Activated CD4-positive, alpha-beta T cell treated with anti-CD3 and anti-CD28 coated beads, Interleukin-2, amount 10 ng/mL, durations not matched to agents 7 days and 5 days (primary cell): ENCODE measurements at places on chromosomes 16 and 17.

DNA sequence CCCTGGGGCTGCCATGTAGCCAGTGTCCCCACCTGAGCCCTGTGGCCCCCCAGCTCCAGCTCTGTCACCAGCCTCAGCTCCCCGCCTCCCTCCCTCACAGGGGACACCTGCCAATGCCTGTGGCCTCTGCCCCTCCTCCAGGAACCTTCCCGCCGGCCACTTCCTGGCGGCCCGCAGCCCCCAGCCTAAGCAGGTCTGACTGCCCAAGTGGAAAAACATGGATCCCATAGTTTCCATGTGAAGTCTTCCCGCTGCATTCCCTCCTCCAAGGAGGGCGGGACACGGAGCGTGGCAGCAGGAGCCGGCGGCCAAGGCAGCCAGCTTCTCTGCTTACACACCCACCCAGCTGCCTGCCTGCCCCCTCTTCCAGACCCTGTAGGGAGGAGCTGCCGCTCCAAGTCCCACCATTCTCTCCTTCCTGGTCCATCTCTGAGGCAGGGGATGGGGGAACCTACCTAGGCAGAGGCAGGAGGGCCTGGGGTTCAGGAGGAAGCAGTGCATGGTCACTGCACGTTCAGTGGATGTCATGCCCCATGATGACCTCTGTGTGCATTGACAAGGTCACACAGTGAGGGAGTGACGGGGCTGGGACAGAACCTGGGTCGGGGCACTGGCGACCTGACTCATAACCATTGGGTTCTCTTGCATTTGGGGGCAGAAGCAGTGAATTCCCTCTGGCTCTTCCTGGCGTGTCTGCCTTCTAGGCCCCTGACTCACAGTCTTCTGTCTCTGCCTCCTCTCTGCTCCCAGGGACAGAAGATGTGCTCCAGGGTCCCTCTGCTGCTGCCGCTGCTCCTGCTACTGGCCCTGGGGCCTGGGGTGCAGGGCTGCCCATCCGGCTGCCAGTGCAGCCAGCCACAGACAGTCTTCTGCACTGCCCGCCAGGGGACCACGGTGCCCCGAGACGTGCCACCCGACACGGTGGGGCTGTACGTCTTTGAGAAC, 8.7 kb downstream of the VASN start:
- no peak for DNase-seq

DNA sequence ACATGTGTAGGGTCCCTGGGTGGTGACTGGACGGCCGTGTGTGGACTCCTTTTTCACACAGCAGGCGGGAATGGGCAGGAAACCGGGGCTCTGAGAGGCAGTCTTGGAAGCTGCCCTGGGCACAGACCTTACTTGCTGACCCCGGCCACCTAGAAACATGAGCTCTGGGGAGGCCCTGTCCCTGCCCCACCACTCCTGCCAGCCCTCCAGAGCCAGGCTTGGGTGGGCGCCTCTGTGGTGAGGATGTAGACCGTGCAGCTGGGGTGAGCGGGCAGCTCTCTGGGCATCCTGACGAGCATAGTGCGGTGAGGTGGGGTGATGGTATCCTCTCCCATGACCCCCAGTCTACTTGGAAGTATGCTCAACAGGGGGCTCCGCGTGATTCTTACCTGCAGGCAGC, 121.3 kb downstream of the RAB11FIP4 start:
- DNase-seq, result no peak

DNA sequence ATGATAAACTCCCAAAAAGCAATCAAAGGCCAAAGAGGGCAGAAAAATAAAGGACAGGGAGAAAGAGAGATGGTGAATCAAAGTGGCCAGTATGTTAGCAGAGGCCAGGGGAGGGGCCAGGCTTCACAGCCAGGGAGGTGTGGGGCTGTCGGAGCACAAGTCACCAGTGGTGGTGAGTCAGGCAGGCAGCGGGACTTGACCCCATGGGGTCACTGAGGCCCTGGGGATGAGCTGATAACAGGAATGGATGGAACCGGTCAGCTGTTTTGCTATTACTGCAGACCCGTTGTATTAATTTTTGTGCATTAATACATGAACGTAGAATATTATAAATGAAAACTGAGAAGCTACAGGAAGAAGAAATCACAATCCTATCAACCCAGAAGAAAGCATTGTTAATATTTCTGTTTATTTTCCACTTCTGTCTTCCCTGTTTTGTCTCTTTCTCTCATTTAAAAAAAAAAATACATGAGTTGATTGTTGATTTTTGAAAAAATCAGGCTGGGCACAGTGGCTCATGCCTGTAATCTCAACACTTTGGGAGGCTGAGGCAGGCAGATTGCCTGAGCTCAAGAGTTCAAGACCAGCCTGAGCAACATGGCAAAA, 106.9 kb downstream of the SOCS1 start:
- DNase-seq, result no peak

DNA sequence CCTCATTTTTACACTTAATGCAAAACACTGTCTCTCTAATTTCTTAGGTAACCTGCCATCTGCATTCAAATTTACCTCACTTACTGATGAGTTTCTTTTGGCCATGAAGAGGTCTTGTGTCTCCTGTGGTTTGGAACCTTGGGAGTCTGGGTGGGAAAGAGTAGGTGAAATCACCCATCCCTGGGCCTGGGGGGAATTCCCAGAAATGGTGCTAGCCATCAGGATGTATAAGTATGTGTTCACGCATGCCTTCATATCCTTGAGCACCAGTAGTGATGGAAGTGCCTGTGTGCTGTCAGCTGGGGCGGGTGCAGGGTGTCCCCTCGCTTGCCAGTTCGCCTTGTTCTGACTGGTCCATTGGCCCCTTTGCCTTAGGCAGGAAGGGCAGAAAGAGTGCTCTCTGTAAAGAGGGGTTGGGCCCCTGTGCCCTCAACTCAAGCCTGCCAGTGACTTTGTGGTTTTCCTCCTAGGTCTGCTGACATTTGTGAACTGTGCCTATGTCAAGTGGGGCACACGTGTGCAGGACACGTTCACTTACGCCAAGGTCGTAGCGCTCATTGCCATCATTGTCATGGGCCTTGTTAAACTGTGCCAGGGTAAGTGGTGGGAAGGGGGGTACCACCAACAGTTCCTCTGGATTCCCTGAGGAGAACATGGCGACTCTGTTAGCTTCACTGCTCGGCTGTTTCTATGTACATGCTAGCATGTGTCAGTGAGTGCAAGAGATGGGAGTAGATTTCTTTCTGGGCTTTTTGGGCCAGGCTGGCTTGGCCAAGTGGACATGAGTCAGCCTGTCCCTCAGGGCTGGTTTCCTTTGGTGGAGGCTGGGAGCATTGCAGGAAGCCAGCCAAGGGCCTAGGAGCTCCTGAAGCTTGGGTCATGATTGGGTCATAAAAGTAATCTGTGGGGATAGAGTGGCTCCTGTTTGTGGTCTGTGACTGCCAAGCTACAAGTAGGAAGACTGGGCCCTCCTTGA, 23.2 kb downstream of the SLC7A6OS start:
- DNase-seq, result peak; percentile 65

- DNase-seq, result peak; percentile 87
Observed at GRCh38 chr17:59001158-59001814, 105.4 kb downstream of the TRIM37 start.

GRCh38 chr16:25692351-25692741, 587 bp downstream of the HS3ST4 start:
- DNase-seq, result no peak

GRCh38 chr17:78532311-78532710, 44.9 kb downstream of the DNAH17 start:
- no peak for DNase-seq

GRCh38 chr16:87098976-87099720, 218.0 kb downstream of the C16orf95 start:
- no peak for DNase-seq

GRCh38 chr17:4182043-4182442, 39.0 kb downstream of the CYB5D2 start:
- no peak for DNase-seq

DNA sequence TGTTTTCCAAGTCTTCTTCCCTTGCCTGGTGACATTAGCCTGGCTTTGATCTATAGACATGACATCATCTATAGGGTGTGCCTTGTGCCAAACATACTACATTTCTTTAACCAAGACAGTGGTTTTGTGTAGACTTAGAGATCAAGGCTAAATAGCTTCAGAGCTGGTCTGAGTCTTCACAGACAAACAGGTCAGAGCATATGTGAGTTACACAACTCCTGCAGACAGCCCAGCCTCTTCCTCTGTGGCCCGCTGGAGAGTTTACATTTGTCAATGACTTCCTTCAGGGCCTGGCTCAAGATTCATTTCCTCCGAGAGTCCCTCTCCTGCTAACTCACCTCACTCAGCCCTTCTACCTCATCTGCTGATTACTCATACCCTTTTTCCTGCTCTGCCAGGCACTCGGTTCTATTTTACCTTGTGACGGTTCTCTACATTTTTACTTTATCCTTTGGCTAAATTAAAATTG, 73.1 kb upstream of the TANC2 start:
- peak; percentile 22 for DNase-seq

GRCh38 chr17:81152288-81152828, 12.9 kb upstream of the PVALEF start:
- DNase-seq, result no peak

- DNase-seq, result no peak
Observed at GRCh38 chr17:74412581-74412980, 19.3 kb upstream of the GPRC5C start.

DNA sequence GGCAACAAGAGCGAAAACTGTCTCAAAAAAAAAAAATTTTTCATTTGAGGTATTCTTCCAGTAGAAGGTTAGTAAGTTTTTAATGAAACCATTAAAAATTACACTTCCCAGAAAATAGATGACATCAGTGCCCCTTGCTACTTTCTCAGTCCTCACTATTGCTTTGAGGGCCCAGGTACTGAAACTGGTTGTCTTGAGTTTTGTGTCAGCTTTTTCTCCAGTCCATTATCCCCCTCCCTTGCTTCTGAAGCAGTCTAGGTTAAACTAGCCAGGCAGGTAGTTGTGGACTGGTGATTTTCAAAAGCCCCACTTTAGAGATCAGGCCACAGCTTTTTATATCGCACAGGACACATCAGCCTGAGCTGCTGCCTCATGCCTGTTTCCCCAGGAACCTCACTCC, 10.9 kb downstream of the SMCR8 start:
- no peak for DNase-seq

- DNase-seq, result no peak
Observed at GRCh38 chr17:2982854-2983253, 80.6 kb downstream of the OR1D5 start.

DNA sequence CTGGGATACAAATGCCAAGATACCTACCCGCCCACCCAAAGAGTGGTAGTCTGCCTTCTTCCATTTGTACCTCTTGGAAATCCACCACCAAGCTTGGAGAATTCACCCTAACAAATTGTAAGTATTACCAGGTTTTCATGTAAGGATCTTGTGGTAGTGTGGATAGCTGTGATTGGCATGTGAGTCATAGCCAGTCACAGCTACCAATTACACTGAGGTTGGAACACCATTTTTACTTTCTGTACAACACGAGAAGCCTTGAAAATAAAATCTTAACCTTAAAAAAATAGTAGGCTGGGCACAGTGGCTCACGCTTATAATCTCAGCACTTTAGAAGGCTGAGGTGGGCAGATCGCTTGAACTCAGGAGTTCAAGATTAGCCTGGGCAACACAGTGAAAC, 18.5 kb upstream of the SLC35G3 start:
- DNase-seq, result no peak

GRCh38 chr17:10099051-10099571, 99.3 kb downstream of the GAS7 start:
- DNase-seq, result no peak

DNA sequence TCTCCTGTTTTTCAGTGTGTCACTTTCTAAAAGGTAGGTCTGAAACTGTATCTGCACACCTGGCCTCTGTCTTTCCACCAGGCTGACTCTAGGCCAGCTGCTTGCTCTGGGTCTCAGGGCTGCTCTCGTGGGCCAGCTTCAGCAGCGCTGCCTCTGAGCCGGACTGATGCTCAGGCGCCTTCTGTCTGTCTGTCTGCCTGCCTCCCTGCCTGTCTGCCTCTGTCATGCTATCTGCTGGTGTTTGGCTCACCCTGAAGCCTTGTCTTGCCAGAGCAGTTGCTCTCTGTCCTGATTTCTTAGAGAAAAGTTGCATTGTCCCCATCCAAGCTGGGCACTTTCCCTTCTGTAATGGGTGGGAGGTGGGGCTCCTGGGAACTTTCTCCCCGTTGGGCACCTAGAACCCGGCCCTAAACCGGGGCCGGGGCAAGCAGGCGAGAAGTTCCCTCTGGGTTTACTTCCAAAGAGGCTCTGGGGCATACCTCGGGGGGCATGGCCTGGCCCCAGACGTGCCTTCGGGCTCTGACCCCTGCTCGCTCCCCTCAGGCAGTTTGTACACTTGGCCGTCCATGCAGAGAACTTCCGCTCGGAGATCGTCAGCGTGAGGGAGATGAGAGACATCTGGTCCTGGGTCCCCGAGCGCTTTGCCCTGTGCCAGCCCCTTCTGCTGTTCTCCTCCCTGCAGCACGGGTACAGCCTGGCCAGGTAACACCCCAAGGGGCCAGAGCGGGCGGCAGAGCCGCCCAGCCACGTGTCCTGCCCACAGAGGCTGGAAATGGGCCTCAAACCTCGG, 15.9 kb upstream of the ATP6V0C start:
- DNase-seq, result no peak

DNA sequence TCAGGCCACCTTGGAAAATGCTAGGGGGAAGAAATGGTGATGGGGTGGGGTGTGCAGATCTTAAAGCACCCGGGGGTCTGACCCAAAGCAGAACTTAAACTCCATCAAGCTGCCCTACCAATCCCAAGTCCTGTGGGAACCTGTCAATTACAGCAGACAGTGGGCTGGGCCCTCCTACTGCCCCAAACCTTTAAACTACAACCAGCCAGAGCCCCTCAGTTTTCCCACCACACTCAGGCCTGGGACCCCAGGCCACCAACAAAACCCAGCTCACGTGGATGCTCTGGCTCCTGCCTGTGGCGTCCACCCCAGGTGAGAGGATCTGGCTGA, 2.7 kb downstream of the MYO18A start:
- no peak for DNase-seq

DNA sequence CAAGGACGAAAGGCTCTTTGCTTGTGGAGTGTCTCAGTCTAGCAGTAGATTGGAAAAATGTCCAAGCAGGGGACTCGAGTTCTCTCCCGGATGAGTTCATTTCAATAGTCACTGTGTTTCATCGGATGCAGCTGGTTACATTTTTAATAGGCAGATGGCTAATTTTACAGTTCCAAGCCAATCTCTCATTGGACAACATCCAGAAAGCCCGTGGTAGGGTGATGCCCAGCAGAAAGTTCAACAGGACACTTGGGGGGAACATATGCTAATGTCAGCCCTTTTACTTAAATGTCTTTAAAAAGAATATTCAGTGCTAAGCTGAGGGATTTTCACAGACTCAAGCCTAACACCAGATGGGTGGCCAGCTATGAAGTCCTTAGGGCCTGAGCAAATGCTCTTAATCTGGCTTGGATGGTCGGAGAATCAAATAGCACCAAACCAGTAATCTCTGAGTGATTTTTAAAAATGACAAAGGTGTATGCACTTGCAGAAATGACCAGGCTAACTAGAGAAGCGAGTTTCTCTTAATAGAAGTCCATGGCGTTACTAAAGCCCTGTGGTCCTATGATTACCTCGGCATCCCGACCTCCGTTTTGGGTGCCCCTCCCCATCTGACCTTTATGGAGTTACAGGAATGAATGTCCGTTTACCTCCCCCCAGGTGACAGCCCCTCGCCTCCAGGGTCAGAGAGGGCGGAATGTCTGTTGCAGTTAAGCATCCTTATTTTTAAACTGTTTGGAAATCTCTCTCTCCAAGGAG, 289.2 kb upstream of the SALL1 start:
- DNase-seq, result no peak
